Smooth muscle cell of the brain vasculature (primary cell): ENCODE measurements at places on chromosomes 6 and 20.

GRCh38 chr6:36426622-36427021 is 16.0 kb downstream of the PXT1 start:
- no peak for DNase-seq

DNA sequence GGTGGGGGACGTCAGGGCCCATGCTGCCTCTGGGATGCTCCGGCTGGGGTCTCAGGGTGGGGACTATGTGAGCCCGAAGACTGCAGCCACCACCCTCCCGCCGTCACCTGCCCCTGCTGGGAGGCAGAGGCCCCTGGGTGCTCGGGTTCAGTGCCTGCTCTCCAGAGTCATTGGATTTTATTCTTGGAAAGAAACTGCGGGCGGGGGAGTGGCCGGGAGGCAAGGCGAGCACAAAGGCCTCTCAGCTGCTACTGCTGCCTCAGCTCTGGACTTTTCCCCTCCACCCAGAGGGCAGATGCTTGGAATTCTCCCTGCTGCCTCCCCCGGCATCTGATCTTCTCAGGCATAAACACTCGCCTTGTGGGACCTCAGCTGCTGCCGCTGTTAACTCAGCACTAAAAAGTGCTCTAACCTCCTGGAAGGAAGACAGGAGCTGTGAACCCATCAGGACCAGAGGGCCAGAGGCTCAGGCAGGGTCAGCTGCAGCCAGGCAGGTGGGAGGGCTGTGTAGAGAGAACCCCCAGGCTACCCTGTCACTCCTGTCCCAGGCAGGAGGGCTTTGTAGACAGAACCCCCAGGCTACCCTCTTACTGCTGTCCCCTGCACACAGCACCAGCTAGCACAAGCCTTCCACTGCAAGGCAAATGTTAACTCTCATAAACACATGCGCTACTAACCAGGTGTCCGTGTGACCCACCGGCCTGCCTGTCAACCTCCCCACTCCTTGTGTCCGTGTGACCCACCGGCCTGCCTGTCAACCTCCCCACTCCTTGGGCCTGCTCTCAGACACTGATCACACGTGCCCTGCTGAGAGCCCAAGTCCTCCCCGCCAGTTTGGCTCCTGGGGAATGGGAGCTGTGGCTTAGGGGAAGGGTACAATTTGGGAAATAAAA is 9.4 kb upstream of the FRMD1 start:
- DNase-seq, result peak; percentile 15

- DNase-seq, result no peak
These were observed 7.1 kb upstream of the GRM4 start for GRCh38 chr6:34152806-34153520.

DNA sequence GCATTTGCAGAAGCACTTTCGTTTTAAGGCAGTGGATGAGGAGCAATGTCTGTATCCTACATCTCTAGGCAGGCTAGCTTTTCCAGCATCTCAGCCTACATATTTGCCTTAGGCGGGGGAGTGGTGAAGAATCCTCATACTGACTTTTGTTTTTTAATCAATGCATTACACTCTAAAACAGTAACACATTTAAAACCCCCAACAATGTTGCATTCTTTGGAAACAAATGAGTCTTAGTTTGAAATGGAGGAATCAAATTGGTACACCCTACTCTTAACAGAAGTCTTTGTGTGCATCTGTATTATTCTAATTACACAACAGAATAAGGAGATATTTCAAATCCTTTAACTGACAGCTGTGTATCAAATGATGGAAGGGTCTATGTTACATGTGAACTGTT is 9.0 kb downstream of the NKAIN2 start:
- no peak for DNase-seq

DNA sequence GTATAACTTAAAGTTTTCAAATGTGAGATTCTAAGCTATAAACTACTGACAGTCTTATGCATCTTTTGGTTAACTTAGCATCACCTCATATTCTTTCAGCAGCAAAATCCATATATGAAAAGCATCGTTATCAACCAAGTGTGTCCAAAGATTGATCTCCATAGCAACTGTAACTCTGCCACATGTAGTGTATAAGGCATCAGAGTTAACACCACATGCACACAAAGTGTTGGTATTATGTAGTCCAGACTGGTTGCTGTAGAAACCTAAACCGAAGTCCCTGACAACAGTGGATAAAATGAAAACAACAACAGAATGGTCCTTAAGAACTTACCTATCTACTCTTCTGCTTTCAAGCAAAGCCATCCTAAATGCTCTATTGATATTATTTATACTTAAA is 39.6 kb downstream of the PDSS2 start:
- DNase-seq, result no peak

DNA sequence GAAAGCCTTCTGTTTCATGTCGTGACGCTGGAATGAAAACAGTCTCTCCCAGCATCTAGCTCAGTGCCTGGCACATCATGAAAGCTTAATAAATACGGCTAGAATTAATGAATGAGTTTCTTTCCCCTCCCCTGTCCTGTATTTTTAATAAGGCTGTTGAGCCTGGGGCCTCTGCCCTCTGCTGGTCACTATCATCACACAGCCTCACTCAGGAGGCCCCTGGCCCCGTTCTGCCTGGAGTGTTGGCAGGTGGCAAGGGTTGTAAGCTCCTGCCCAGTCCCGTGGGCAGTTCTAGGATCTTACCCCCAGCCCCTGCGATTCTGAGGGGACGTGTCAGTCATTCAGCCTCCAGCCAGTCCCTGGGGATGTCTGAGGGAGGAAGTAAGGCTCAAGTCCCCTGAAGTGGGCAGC is 41.4 kb downstream of the PHACTR3 start:
- no peak for DNase-seq

DNA sequence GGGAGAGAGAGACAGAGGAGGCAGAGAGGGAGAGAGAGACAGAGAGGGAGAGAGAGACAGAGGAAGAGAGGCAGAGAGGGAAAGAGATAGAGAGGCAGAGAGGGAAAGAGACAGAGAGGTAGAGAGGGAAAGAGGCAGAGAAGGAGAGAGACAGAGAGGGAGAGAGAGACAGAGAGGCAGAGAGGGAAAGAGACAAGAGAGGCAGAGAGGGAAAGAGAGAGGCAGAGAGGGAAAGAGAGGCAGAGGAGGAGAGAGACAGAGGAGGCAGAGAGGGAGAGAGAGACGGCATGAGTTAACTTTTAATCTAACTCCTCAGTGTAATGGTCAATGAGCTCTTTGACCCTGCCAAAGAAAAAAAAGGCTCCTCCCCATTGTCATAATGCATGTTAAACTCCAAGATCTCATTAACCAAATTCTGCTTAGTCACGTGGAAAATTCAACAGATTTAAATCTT is 7.1 kb downstream of the ELOVL2 start:
- DNase-seq, result no peak
